ENCODE measurements at places on chromosomes 5 and 9.

DNA sequence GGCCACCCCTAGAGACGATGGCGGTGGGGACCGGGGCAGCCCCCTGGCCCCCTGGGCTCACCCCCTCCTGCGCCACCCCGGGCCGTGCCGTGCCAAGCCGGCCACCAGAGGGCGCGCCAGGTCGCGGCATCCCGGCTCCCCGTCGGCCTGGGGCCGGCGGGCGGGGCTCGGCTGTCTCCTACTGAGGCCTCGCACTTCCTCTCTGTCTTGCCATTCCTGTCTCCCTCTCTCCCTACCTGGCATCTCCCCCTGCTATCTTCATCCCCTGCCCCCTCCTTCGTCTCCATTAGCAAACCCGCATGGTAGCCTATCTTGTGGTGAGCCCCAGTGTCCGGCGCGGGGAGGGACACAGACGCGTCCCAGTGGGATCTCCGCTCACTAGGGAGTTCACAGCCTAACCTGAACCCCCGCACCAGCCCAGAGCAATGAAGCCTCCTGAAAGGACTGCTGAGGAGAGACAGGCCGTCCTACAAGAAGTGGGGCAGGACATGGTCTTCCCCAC, 29.8 kb upstream of the FABP6 start:
- DNase-seq, result peak; percentile 85

DNA sequence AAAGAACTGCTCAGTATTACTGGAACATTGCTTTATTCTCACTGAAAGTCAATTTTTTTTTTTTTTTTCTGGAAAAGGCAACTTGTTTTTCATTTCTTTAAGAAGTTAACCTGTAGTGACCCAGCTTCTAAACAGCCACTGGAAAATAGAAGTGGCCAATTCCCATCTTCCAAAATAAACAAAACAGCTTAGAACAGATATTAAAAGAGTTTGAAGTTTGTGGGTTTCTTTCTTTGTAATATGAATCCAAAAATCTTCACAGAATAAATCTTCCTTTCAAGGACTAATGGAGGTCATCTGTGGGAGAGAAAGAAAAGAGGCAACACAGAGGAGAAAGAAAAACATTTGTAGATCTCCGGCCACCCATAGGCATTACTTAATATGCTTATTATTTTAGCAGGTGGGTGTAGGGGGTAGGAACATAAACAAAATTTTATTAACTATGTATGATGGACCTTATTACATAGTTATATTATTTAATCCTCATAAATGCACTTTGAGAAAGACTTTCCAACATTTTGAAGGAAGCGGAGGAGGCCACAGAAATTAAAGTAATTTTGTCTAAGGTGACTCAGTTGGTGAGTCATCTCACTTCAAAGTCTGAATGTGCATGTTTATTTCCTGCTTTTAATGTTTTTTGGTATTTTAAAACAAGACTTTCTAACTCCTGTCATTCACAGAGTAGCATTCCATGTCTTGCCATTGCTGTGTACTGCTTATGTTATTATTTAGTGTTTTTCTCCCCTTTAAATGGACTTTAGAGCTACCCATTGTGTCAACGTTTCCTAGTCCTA, 1791.8 kb upstream of the WWC1 start:
- DNase-seq, result no peak

DNA sequence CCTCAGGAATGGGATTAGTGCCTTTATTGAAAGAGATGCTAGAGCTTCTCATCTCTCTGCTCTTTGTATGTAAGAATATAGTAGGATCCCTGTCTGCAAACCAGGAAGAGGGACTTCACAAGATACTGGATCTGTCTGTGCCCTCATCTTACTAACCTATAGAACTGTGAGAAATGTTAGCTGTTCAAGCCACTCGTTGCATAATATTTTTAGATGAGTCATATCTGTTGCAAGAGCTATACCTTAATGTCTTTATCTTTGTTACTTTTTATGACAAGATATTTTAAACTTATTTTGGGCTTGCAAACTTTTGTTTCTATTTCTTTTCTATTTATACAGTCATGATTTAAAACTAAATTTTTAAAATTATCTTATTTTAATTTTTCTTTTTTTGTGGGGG, 1296.8 kb upstream of the CDH6 start:
- no peak for DNase-seq

DNA sequence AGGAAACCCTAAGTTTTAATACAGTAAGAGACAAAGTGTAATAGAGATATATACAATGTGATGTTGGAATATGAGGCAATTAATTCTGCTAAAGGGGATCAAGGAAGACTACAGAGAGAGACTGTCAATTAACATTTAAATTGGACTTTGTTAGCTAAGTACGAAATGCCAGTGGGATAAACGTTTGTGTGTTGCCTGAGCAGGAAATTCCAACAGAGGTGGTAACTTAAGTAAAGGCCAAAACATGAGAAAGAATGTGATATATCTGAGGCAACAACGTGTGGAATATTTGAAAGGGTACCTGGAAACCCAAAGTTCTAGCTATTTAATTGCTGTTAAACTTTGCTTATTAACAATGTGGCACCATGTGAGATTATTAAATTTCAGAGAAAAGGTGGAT, 1666.9 kb upstream of the WWC1 start:
- DNase-seq, result no peak

DNA sequence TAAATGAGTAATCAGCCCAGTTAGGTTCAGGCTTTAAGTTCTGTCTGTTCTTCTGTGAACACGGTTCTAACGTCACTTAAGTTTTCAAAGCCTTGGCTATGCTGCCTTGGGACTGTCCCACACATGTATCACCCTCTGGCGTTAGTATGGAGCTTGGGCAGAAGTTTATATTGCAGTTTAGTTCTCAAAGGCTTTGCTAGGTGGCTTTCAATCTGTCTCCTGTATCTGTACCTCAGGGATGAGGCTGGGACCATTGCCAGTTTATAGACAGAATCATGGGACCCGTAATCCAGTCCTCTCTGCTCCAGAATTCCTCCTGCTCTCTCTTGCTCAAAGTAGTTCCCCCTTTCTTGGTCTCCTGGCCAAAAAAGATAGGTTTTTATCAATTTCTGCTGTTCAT, 12.1 kb downstream of the C9orf40 start:
- no peak for DNase-seq

DNA sequence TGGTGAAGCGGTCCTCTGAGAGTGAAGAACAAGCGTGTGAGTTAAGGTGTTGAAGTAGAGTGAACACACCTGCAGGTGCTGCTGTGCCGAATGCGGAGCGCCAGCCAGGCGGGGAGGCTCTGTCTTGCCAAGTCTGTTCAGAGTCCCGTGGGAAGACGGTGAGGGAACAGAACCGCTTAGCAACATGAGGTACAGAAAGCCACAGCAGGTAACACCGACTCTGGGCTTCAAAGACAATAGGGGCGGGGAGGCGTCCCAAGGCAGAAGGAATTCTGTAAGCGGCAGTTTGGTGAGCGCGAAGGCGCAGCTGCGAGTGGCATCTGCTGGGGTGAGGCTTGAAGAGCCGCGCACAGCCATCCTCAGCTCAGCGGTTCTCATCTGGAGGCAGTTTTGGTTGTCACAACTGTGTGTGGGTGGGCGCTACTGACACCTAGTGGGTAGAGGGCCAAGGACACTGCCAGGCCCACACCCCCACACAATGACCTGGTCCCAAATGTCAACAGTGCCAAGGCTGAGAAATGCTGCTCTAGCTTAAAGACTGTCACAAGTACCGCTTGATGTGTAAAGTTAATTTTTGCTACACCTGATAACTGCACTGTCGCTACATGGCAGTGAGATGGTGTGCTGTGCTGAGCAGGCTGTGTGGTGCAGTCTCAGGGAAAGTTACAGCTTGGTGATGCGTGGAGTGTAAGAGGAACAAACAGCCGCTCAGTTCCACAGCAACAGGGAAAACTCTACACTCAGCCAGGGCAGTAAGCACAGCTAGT, 67.4 kb upstream of the TBC1D9B start:
- no peak for DNase-seq

GRCh38 chr5:26763215-26763614, 275.2 kb downstream of the CDH9 start:
- DNase-seq, result no peak

- DNase-seq, result no peak
Observed at GRCh38 chr5:172855597-172856292, 21.7 kb downstream of the ERGIC1 start.

DNA sequence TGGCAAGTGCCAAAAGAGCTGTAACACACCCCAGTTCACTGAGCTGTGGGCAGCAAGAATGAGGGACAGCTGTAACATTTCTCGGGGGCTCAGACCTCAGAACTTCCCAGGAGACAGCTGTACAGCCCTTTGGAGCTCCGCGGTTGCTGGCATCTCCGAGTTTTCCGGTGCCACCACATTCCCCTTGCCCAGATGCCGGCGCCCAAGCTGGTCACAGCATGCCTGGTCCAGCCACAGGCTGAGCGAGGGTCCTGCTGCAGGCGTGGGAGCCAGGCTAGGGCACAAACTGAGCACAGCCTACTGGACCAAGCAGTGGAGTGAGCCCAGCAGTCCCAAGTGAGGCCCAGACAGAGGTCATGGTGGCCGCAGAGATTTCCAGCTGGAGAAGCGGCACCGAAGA, 797.7 kb upstream of the EDIL3 start:
- no peak for DNase-seq

DNA sequence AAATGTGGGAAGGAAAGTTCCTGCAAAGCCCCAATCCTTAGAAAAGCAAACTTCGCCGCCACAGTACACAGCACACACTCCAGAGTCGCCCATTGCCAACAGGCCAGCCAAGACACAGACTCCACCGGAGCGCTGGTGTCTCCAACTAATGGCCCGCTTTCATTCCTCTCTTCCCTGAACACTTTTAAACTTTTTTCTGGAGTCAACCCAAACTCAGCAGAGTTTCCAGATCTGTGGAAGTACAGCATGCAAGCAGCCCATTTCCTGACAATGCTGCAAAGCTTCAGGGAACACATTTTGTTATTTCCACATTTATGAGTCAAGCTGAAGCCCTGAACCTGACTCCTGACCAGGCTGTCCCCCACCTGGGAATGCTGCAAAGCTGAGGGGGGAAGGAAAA, 351.9 kb downstream of the NFIB start:
- no peak for DNase-seq

- DNase-seq, result no peak
Observed at GRCh38 chr9:12748016-12748415, 26.8 kb upstream of the LURAP1L start.

DNA sequence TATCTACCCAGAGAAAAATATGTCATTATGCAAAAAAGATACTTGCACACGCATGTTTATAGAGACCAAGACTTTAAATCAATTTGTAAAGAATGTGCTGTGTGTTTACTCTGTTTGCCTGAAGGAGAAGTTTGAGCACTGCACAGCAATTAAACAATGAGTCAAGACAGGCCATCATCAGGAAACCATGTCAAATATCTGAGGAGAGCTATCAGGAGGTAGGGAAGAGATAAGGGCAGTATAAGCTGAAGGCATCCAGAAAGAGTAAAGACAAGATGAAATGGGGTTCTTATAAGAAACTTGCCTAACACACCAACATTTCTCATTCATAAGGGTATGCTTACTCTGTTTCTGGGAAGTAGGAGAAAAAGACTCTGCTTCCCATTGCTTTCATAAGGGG, 405.8 kb upstream of the PTGER4 start:
- DNase-seq, result no peak

DNA sequence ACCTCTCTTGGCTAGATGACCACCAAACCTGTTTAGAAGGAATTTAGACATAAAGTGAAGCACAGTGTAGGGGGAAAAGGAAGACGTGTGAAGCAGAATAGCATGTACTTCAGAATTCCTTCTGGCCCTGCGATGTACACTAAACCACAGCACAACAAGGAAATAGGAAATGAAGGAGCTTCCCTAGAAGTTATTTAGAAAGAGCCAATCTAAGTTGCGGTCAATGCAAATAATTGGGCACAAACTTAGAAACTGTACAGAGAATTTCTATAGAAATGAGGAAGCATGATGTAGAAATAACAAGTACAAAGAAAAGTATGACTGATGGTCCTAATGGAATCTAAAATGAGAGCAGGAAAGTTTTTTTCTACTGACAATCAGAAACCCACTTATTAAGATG, 41.5 kb downstream of the ANKRD55 start:
- DNase-seq, result no peak

- peak; percentile 30 for DNase-seq
Observed at GRCh38 chr5:115180165-115180709, 10.5 kb upstream of the TRIM36 start.

- DNase-seq, result no peak
Observed at GRCh38 chr5:118808441-118808840, 179.9 kb downstream of the DTWD2 start.

DNA sequence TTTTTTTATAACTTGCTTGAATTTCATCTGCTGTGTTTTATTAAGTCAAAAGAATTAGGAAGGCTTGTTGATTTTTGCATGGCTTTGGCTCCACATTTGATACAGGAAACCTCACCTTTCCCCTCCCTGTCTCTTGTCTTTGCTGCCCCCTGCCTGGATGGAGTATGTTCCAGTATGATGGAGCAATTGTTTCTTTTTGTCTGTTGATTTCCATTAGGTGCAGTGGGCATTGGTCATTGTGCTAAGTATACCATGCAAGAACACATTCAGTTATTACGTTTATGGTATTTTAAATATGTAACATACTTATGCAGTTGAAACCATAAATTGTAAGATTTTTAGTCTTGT, 19.6 kb downstream of the TJP2 start:
- no peak for DNase-seq

- no peak for DNase-seq
Observed at GRCh38 chr9:124764774-124765438, 6.2 kb downstream of the NR6A1 start.

DNA sequence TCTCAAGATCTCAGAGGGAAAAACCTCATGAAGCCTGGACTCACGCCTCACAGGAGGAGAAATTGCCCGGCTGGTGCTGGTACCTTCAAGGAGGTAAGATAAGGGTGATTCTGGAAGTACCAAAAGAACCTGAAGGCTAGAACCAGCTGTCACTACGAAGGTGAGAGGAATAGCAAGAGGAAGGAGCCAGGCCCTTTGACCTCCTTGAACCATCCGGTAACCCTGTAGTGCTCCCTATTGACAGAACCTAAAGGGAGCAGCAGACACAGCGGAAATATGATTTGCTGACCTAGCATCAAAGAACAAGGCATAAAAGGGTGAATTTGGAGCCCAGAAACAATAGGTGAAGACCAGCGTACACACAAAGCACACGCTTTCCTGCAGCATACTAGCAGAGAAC, 92.2 kb downstream of the DOCK8 start:
- no peak for DNase-seq

DNA sequence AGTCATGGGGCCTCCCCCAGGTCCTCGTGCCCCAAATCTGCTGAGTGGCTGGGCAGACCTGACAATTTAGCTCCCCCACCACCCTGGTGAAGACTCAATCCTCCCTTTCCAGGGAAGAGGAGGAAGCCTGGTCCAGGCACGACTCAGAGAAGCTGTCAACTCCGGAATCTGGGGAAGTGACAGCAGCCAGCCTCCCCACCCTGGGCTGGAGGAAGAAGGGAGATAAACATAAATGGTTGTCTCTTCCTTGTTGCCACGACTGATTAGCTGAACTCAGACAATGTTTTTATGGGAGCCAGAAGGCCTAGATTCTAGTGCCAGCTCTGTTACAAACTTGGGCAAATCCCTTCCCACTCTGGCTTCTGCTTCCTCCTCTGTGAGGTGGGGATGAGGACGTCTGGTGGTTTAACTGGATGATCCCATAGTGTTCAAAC, 15.4 kb downstream of the CCDC69 start:
- no peak for DNase-seq

- no peak for DNase-seq
Observed at GRCh38 chr9:87725356-87725899, 491 bp upstream of the CTSL start.

- no peak for DNase-seq
Observed at GRCh38 chr5:150211156-150212030, 21.5 kb downstream of the SLC6A7 start.

All from progenitor cell of endocrine pancreas (in vitro differentiated cells).